ENCODE measurements at places on chromosomes 12 and 14.

DNA sequence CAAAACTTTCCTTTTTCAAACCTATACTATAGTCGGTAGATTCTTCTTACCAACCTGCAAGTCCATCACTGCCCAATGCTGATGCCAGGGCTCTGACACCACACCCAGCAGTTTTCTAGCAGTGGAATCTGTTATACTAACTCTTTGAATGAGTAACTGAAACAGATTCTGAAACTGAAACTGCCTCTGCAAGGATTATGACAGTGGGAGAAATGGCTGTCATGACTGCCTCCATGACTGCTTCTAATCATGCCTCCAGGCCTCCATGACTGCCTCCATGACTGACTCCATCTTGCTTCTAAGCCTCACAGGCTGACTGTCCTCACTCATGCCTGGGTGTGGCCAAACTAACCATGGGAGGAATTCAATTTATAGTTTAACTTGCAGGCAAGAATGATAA lies 29.4 kb upstream of the OXA1L start:
- DNase-seq, result no peak

- DNase-seq, result no peak
Observed at GRCh38 chr12:128850400-128850799, 2.9 kb upstream of the GLT1D1 start.

GRCh38 chr12:84738481-84738972 lies 174.1 kb downstream of the SLC6A15 start:
- DNase-seq, result no peak

GRCh38 chr14:97866664-97867063 lies 1069.5 kb downstream of the VRK1 start:
- no peak for DNase-seq

DNA sequence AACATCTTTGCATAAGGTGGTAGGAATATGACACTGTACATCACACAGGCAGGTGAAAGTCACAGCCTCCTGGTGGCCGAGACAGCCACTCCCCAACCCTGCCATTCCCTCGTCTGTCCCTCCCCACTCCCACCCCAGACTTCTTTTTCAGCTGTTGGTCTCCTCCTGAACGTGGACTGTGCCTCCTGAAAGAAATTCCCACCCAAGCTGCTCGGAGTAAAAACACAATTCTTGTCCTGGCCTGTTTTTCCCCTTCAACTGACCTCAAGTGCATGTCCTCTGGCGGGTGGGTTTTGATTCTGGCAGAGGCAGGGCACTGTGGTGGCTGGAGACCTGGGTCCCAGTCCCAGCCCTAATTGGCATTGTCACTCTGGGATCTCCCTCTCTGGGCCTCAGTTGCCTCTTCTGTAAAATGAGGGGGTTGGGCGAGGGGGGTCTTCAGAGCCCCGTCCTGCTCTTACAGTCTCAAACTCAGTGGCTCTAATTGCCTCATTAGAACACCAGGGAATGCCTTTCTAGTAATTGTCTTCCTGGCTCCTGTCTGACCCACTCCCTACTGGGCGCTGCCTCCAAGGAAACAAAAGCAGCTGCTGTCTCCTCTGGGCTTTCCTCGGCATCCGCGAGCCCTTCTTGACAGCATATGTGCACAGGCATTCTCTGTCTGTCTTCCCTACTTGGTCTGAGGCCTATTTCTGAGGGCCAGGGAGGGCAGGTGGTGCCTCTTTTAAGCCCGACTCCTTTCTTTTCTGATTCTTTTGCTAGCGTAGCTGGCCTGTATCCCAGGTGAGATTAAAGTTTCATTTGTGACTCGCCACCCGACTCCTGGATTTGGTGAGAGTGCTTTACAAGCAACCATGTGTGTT lies 186.6 kb upstream of the RMST start:
- no peak for DNase-seq

DNA sequence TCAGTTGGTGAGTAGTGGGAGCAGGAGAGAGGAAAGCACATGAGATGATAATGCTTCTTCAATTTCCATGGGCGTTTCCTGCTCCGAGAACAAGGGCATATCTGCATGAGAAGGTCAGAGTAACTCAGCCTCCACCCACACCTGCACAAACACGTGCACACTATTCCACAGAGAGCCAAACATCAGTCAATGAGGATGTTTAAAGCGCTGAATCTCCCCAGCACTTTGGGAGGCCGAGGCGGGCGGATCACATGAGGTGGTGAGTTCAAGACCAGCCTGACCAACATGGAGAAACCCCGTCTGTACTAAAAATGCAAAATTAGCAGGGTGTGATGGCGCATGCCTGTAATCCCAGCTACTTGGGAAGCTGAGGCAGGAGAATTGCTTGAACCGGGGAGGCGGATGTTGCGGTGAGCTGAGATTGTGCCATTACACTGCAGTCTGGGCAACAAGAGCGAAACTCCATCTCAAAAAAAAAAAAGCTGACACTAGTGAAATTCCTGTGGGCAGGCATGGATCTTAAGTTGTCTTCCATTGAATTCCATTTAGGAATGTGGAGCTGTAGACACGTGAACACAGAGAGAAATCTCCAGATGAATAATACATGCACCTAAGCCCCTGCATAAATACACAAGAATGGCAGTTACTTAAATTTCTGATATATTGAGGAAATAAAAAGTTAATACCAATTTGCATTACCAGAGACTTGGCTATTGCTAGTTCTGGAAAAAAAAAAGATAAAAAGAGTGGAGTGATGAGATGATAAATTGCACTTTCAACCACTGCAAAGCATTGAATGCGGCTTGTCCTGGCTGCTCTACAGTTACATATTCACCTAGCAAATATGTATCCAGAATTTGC lies 1097.4 kb upstream of the TMEM132C start:
- DNase-seq, result no peak

DNA sequence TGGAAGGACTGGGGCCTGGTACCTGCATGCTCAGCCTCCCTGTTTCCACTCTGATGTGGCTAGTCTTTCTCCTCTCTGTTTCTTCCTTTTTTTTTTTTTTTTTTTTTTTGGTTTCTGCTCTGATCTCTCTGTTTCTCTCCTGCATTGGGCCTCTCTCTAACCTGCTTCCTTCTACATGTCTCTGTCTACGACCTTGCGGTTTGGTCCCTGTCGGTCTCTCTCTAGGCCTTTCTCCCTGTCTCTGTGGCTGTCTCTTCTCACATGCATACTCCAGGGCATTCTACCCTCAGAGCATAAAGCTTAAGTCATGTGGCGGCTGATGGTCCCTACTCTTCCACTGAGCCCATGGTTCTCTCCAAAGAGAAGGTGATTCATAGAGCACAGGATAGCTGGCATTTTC lies 1096.6 kb downstream of the BCL11B start:
- no peak for DNase-seq

- no peak for DNase-seq
Observed at GRCh38 chr12:69435644-69436043, 34.5 kb upstream of the FRS2 start.

DNA sequence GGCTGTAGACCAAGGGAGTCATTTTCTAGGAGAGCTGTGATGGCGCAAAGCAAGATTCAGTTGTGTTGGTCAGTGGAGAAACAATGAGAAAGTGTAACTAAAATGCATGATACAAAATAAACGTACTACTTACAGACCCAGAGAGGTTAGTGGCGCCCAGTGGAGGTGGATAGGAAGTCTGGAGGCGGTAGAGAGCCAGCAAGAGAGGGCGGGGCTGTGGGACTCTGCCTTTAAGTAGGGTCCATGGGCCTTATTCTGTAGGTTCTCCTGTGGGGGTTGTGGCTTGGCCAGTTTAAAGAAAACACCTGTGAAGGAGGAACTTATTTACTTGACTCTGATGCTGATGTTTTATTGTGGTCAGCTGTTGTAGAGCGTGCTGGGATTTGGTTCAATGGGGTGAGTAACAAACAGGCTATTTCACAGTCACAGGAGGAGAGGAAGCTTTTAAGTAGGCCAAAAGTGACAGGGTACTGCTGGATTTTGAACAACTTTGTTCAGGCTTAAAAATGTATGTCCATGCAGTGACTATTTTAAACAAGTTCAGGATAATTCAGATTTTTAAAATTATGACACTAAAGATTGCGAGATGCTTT lies 1097.7 kb downstream of the TMTC2 start:
- DNase-seq, result no peak

DNA sequence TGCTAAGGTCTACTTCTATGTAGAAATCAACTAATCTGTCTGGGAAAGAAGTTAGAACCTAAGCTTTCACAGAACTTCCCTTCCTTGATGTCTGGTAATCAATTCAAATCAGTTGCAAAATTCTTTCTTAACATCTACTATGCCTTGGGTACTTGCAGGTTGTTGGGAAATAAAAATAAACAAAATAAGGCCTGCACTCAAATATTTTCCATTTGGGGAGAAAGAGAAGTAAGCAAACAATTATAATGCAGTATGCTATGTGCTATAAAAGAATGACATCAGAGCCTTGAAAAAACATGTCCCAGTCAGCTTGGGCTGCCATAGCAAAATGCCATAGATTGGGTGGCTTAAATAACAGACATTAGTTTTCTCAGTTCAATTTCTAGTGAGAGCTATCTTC lies 425.9 kb upstream of the DCN start:
- no peak for DNase-seq

DNA sequence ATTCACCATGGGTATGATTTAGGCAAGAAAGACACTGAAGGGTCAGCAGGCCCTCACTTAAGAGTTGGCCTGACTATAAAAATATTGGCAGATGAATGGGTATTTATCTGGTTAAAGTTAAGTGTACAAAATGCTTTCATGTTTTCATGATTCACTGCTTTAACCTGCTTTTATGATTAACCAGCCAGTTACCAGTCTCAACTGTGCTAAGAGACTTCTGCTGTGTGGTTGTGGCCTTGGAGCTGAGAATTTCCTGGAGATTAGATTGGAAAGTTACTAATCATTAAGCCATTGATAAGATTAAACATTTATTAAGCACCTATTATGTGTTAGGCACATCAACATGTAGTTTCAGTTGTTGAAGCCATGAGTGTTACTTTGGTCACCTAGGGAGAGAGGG lies 68.9 kb downstream of the RASSF8 start:
- no peak for DNase-seq

GRCh38 chr12:57092529-57092862 lies 3.6 kb downstream of the NAB2 start:
- DNase-seq, result no peak

DNA sequence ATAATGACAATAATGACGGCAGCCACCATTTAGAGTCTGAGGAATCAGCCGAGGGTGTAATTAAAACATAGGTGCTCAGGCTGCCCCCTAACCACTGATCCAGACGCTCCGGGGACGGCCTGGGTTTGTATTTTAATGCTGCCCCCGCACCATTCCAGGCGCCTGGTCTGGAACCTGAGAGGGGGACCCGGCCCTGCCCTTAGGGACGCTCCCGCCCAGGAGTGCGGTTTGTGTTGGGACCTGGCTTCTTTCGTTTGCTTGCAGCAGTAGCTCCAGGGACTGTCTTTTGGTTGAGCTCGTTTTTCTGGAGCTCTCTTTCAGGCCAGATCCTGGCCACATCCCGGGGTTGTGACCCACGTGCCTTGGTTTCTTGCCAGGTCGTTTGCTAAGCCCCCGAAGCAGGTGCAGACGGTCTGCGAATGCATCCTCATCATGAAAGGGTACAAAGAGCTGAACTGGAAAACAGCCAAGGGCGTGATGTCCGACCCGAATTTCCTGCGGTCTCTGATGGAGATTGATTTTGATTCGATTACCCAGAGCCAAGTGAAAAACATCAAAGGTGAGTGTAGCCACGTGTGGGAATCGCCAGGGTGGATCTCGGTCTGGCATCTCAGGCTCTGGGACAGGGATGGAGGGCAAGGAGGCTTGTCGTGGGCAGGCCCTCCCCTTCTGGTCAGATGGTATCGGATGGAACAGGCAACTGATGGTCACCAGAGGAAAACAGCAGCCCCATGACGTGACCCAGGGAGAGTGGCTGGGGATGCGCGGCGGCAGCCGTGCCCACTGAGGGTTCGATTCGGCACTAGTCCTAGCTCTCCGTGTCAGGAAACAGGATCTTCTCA lies 63.5 kb downstream of the CCDC92 start:
- DNase-seq, result no peak

DNA sequence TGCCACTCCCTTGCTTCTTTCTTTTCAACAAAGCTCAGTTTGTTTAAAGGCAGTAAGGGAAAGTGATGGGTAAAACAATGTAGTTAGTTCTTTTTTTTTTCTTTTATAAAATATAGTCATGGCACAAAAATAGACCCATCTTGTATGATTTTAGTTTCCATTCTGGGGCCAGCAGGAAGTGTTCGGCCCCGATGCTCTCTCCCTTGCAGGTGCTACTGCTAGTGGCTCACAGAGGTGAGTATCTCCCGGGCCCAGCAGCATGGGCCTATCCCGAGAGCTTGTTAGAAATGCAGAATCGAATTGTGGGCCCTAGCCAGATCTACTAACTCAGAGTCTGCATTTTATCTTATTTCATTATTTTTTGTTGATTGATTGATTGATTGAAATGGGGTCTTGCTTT lies 78.7 kb downstream of the SYNE3 start:
- no peak for DNase-seq

DNA sequence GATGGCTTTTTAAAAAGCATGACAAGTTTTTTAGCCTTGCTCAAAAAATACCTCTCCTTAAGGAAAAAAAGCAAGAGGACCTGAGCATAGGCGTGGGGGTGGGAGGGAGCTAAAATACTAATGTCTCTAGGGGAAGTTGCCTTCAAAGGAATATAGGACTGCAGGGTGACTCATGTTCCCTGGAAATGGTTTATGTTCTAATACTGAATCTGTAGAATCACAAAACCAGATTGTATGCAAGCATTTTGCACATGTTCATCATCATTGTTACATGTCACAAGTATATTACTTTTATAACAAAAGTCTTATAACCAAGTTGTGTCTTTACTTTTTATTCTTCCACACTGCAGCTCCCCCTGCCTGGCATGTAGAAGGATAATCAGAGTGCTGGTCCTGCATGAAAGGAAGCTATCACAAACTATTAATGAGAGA lies 36.6 kb downstream of the GPR135 start:
- no peak for DNase-seq

DNA sequence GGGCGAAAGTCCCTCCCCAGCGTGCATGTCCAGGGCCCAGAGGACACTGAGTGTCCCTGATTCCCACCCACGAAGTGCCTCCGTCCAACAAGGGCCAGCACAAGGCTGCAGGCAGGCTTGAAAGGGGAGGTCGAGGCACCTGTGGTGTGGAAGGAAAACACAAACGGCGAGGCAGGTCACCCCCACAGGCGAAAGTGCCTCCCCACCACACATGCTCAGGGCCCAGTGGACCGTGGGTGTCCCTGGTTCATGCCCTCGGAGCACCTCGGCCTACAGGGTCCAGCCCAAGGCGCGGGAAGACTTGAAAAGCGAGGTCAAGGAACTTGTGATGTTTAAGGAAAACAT lies 370.4 kb downstream of the ALG10 start:
- no peak for DNase-seq

GRCh38 chr14:95886366-95887056 lies 9.9 kb downstream of the TUNAR start:
- DNase-seq, result no peak

Data from activated CD4-positive, alpha-beta T cell treated with anti-CD3 and anti-CD28 coated beads for 1 hour (primary cell).